ENCODE measurements at places on chromosomes 7 and 10. TPM values are rescaled to one million over a fixed set of nuclear protein-coding genes. Genes with fewer than 3 reads are reported as not detected.

The GBX1 gene
- total RNA-seq, result not detected

DNA sequence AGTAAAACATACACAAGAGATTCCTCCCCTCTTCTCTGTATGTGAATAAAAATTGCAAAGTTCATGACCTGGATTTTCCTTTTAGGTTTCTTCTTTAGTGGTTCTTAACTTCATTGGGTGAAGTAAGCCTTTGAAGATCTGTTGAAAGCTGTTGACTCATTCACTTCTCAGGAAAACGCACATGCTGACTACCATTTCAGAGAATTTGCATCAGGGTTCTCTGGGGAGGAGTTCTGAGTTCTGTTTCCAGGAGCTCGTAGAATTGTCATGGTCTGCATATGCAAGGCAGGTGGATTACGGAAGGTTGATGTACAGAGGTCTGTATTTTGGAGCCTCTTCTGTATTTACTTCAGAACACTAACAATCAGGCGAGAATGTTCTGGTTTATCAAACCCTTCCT, 962 bp upstream of the SLC26A4 start:
- no peak for DNase-seq

The STEAP1B gene
- not detected for total RNA-seq

The LIPM gene
- total RNA-seq, result not detected

The ATOH7 gene
- not detected for total RNA-seq

GRCh38 chr7:145088111-145088745, 252.4 kb upstream of the TPK1 start:
- DNase-seq, result no peak

DNA sequence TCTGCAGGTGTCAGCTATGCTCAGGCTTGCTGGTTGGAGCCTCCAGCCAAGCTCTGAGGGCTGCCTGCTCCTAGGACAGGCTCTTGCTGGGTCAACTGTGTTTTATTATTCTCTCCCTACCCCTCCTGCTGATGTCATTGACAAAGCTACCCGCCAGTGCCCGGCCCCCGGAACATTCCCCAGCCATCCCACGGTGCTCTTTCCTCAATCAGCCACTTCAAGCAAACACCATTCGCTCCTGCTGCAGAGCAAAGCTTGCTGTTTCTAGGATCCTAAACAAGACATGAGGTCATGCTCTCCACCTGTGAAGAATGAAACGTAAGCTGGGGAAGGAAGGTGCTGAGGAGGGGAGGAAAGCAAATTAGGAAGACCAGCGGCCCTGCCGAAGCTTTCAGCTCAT, 2.1 kb upstream of the C10orf71 start:
- DNase-seq, result no peak

- DNase-seq, result no peak
Observed at GRCh38 chr10:92200564-92200963, 90.3 kb downstream of the CPEB3 start.

GRCh38 chr10:132188331-132188730, 1.6 kb downstream of the DPYSL4 start:
- DNase-seq, result no peak

The SLC26A4 gene
- 0.33 TPM for total RNA-seq

GRCh38 chr7:112511451-112512202, 30.8 kb downstream of the LSMEM1 start:
- DNase-seq, result no peak

- no peak for DNase-seq
Observed at GRCh38 chr10:76631036-76631670, 1006.5 kb downstream of the KCNMA1 start.

DNA sequence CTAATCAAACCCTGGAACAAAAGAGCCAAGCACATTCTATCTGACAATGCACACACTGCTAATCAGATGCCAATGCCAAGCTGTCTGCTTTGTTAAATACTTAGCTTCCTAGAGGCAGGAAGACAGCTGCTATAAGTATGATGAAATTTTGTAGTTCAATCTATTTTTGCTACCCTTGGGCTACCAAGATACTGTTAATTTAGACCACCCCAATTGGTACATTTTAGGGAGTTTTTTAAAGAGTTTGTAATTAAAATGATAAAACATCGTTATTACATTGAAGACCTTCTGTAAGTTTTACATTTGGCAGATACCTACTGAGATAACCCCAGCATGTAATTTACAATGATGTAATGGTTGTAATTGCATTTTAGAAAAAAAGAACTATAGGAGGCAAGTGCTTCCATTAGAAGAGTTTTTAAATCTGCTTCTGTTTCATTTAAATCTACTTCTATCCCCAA, 268.5 kb downstream of the ADK start:
- DNase-seq, result no peak

DNA sequence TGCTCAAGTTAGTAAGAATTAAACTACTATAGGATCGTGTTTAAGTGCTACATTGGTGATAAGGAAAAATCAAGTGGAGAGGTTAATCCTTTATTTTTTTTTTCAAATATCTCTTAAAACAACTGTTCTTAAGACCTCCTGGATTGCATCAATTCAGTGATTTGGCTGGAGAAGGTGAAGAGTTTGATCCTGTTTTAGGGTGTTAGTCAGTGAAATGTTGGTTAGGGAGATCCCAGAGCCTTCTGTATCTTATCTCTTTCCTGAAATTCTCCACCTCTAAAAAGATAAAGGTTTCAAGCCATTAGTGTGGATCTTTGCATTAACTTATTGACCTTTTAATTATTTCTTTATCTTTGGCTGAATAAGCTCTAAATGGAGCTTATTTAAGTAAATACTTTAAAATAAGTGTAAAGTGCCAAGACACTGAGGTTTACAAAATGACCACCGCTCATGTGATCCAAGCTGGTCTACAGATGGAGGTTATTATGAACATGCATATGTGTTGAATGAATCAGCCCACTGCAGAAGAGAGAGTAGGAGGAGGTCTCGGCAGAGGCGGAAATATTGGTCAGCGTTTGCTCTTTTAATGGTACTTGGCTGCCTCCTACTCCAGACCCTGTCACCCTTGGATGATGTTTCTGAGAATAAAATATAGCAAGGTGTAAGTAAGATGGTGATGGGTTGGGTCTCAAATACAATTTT, 51.8 kb upstream of the BMPER start:
- no peak for DNase-seq

The SPDYE3 gene
- total RNA-seq, result not detected

The CDHR1 gene
- total RNA-seq, result not detected

The ARHGEF5 gene
- total RNA-seq, result 19.1 TPM

DNA sequence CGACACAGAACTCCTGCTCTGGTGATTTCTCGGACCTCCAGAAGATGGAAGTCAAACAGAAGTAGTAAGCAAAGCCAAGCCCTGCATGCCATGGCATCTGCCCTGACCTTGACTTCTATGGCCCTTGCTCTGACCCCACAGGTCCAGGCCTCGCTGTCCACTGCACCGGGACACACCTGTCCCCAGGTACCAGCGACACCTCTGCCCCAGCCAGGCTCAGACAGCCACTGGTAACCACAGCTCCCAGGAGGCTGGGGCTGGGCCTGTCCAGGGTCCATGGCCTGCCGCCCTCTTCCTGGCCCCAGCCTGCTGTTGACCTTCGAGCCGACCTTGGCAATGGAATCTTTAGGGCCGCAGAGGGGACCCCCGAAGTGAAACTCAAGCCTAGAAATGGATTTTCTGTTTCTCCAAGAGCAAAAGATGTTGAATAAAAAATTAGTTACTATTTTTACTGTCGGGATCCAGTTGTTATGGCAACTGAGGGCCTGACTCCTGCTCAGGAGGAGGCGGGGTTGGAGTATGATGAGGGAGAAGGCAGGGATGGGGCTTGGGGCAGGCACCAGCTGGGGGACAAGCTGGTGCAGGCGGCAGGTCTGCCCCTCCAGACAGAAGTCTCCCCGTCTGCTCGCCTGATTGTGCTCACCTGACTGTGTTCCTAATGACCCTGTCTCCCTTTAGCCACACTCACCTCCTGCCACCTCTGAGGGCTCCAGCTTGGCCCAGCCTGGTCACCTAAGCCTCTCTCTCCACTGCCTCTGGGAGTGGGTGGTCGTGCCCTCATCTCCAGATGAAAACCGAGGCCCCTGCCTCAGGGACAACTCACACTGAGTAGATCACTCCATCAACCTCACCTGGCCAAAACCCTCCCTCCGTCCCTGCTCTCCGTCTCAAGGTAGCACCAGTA, 4.1 kb upstream of the MMD2 start:
- no peak for DNase-seq

All from body of pancreas (tissue), 4 donors.